ENCODE measurements at places on chromosomes 2 and 18.

DNA sequence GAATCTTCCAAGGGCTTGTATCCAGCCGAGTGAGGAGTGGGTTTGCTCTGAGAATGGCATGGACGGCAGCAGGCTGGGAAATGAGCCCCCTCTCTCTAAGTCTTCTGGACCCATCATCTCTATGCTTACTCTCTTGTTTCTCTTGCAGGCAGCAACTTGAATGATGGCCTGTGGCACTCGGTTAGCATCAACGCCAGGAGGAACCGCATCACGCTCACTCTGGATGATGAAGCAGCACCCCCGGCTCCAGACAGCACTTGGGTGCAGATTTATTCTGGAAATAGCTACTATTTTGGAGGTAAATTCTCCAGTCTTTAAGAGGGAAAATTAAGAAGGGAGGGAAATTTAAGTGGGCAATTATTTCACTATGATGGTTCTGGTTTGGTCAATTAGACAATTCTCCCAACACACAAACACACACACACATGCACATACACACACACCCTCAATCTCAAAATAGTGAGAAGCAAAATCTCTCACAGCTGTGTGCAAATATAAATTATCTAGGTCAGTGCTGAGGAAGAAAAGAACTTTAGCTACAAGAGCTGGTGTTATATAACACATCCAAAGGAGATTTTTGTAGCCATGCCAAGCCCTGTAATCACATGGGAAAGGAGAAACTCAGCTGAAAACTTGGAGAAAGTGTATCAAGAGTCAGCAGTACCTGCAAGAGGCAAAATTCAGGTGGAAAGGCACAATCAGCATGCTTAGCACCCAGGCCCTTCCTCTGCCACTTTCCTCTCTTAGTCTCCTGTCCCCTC, 499.2 kb downstream of the CNTNAP5 start:
- DNase-seq: no peak

DNA sequence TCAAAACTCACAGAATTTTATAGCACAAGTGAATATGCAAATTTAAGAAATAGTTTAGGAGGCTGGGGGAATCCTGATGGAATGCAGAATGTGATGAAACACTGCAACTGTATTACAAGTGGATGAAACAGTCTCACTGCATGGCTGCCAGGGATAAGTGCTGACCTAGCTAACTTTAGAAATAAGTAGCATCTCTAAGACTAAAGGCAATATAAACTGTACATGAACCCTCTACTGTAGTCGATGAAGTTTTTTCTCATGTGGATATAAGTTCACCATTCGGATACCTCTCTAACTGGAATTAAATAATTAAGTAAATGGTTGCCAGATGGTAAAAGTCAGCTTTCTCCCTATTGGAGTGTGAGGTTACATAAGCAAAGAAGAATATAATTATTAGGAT, 777.8 kb upstream of the RAB6C start:
- DNase-seq: no peak

GRCh38 chr18:50578651-50579050, 18.8 kb downstream of the MAPK4 start:
- DNase-seq: peak; percentile 24

DNA sequence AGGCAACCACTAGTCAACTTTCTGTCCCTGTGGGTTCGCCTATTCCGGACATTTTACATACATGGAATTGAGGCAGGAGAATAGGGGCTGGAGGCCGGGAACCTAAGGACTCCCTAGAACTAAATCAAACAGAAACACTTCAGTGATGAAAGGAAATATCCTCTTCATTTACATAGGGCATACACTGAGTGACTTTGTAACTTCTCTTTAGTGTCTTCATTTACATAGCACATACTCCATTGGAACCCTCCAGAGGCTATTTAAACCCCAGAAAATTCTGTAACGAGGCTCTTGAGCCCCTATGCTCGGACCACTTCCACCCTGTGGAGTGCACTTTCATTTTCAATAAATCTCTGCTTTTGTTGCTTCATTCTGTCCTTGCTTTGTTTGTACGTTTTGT, 56.5 kb downstream of the CCDC195 start:
- DNase-seq: no peak

- no peak for DNase-seq
These were observed 14.6 kb upstream of the ARMC9 start for GRCh38 chr2:231183851-231184250.

DNA sequence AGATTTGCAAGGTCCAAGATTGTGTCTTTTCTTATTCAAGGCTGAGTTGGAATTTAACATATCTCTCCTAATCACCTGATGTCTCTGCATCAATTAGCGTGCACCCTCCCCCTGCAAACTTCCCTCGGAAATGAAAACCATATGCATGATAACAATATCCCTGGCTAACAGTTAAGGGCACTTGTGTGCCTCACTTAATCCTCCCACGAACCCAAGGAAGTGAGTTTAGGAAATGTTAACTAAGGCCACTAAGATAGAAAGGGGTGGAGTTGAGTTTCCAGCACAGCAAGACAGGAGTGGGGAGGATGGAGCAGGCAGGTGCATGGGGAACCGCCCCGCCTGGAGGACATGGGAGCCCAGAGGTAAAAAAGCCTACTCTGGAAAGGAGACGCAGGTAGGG, 52.4 kb upstream of the PTMA start:
- no peak for DNase-seq

GRCh38 chr2:95269036-95269680, 5.1 kb upstream of the PROM2 start:
- DNase-seq: no peak

DNA sequence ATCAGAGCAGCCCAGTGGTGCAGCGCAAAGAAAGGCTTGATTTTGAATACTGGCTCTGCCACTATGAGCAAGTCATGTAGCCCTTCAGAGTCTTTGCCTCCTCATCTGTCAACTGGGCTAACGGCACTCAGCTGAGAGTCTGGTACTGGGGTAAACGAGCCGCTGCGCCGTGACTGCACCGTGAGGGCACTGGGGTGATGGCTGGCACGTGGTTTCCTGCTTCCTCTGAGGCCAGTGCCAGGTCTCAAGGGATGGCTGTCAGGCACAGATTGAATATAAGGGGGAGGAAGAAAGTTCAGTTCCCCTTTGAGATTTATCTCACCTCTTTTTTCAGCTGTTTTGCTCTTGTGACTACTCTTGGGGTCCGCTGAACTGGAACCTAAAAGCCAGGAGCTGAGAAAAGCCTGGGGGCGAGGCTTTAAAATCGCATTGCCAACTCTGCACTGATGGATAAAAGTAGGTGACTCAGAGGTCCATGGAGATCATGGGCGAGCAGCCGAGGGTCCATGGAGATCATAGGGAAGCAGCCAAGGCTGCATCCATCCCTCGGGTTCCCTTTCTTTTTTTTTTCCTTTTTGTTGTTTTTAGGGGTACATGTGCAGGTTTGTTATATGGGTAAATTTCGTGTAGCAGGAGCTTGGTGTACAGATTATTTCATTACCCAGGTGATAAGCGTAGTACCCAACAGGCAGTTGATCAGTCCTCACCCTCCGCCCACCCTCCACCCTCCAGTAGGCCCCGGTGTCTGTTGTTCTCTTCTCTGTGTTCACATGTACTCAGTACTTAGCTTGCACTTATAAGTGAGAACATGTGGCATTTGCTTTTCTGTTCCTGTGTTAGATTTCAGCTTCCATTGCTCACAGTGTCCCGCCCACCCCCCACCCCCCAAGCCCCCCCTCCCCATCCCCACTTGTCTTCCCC, 114.3 kb downstream of the SPP2 start:
- no peak for DNase-seq

DNA sequence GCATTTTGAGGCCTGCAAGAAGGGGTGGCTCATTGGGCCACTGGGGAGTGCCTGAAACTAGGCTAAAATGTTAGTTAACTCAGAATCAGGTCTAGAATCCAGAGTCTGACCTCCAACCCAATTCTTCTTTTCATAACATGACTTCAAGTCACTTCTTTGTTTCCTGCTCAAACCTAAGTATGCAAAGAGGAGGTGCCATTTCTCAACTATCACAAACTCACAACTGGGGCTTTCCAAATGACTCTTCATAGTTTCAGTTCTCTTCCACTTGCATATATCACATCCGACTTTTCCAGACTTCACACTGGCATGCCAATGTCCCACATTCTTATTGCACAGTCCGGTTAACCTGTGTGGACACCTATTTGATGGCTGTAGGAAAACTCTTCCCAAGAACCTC, 211.6 kb downstream of the TCF4 start:
- DNase-seq: no peak

GRCh38 chr2:49270091-49270490, 115.8 kb upstream of the FSHR start:
- DNase-seq: no peak

DNA sequence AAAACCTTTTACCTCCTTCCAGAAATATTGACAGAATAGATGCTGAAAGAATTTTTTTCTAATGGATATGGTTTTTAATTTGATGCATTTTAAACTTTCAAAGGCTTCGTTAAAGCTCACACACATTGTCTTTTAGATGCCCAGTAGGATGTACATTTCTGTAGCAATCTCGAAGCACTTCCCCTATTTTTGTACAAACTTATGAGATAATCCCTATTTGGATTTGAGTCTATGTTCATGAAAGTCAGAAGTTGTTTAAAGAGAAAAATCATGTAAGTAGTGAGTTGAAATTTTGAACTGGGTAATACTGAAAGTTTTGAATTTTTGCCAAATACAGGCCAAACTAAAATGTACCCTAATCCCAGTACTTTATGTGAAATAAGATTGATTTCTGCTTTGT, 38.1 kb upstream of the MMADHC start:
- no peak for DNase-seq

DNA sequence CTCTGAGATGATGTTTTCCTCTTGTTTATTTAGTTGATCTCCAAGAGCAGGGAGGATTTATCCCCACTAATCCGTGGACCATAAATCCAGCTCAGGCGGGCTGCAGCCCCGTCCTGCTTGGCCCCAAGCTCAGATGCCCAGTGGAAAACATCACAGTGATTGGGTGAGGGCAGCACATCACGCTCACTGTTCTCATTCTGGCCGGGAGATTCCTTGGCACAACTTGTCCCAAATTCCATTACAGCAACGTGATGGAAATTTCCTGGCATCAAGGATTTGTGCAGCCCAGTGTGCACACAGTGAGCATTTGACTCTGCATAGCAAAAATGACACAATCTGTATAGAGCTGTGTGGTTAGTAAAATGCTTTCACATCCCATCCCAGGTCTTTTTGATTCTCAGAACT, 96.8 kb downstream of the VAPA start:
- DNase-seq: no peak

DNA sequence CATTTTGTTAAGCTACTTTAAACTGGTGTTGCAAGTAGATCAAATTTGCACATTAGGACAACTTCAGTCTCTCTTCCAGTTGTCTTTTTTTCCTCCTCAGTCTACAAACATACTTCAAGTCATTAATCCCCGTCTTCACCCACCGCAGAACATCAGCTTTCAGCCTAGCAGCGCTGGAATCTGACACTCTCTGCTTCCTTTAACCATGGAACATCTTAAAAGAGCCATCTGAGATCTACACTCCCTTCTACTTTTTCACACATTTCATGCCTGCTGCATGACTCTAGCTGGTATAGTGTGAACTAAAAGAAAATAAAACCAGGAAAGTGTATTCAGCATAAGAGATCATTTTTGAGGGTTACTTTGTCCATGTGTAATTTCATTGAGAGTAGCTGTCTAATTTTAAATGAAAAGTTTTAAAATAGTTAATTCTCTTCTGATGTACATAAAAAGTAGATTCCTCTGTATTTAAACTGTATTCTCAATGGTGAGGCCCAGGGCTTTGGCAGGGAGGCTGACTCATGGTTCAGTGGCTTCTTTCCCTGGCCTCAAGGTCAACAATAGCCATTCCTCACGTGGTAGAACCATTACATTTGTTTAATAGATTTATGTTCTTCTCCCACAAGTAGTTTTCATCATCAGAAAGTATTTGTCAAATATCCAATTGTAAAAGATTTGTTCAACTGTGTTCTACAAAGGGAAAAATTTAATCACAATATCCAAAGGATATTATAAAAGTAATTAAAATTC, 16.5 kb downstream of the SGPP2 start:
- no peak for DNase-seq

DNA sequence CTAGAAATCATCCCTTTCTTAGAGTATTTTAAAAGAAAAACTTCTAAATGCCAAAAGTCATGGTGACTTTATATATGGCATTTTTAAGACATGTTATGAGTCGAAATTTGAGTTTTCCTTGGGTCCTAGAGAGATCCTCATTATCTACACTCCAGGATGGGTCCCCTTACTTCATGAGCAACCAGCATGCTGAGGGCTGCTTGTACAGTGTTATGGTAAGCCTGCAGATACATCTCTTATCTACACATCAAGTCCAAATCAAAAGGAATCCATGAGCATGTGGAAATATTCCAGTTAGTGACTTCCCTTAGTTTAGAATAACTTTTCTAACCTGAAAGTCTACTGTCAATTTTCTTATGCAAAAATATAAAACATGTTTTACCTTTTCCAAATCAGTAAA, 58.7 kb downstream of the SLC66A3 start:
- DNase-seq: no peak

DNA sequence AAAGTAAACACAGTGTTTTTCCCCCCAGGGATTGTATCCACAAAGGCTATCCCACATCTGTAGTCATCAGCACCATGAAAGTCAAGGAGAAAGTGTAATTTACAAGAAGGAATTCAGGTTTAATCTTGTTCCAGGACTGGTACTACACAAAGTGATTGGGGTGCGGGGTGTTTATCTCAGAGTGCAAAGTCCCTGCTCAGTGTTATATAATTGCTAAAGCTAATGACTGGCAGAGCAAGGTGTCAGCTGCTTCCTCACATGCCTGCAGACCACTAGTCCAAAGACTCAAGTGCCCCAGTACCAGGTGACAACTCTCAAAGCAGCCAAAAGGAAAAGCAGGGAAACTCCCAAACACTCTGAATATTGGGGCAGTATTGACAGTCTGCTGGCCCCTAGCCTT, 40.4 kb upstream of the PDCL3 start:
- no peak for DNase-seq

DNA sequence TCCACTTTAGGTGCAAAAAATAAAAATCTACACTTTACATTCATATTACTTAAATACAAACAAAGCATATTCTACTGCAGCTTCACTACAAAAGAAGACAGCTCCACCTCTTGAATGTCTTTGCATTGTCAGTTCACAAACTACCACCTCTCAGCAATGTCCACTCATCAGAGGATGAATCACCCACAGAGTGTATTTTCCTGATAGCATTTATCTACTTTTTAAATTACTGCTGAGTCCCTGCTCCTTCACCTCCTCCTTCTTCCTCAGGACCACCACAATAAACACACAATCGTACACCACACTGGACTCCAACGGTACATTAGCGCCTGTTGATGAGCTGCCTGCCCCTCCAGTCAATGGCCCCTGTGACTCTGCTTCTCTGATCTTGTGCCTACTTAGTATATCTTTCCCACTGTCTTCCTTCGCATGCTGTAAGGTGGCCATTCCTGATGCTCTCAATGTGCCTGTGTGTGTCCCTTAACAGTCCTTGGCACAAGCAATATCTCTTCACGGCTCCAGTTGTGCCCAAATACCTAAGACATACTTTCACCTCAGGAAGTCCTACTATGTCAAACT, 120.9 kb downstream of the DHRS9 start:
- peak; percentile 14 for DNase-seq

DNA sequence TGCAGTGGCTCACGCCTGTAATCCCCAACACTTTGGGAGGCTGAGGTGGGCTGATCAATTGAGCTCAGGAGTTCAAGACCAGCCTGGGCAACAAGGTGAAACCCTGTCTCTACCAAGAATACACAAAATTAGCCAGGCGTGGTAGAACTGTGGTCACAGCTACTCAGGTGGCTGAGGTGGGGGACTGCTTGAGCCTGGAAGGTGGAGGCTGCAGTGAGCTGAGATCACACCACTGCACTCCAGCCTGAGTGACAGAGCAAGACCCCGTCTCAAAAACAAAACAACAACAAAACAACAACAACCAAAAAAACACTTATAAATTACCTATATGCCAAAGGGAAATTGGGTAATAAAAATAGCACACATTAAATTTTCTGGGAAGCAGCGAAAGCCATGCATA, 141.6 kb downstream of the HDAC4 start:
- no peak for DNase-seq

All from RKO (cell line).